ENCODE measurements at places on chromosomes 6 and 20.

DNA sequence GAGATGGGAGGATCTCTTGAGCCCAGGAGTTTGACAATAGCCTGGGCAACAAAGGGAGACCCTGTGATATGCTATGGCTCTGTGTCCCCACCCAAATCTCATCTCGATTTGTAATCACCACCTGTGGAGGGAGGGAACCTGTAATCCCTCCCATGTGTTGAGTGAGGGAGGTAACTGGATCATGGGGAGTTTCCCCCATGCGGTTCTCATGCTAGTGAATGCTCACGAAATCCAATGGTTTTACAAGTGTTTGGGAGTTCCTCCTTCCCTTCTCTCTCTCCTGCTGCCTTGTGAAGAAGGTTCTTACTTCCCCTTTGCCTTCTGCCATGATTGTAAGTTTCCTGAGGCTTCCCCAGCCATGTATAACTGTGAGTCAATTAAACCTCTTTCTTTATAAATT lies 3.4 kb downstream of the NUDT3 start:
- DNase-seq, result no peak

DNA sequence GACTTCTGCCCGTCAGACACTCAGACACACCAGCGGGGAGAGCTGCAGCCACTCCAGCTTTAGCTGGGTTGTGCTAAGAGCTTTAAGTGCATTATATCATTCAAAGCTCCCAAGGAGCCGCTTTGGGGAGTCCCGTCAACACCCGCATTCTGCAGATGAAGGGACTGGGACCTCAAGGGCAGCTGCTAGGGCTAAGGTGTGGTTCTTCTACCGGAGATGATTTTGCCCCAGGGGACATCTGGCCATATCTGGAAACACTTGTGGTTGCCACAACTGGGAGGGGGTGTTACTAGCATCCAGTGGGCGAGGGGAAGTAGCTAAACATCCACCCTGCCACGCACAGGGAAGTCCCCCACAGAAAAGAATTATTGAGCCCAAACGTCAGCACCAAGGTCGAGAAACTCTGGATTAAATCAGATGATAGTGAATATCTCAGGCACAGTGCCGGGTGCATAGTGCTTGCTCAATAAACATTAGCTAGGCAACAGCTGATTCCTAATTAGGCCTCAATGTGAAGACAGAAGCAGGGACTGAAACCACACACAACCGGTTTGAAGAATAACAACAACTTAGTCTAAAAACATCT lies 29.6 kb downstream of the PMEPA1 start:
- DNase-seq, result no peak

- peak; percentile 73 for DNase-seq
Measured at GRCh38 chr20:1965520-1966351, 28.1 kb downstream of the PDYN start.

DNA sequence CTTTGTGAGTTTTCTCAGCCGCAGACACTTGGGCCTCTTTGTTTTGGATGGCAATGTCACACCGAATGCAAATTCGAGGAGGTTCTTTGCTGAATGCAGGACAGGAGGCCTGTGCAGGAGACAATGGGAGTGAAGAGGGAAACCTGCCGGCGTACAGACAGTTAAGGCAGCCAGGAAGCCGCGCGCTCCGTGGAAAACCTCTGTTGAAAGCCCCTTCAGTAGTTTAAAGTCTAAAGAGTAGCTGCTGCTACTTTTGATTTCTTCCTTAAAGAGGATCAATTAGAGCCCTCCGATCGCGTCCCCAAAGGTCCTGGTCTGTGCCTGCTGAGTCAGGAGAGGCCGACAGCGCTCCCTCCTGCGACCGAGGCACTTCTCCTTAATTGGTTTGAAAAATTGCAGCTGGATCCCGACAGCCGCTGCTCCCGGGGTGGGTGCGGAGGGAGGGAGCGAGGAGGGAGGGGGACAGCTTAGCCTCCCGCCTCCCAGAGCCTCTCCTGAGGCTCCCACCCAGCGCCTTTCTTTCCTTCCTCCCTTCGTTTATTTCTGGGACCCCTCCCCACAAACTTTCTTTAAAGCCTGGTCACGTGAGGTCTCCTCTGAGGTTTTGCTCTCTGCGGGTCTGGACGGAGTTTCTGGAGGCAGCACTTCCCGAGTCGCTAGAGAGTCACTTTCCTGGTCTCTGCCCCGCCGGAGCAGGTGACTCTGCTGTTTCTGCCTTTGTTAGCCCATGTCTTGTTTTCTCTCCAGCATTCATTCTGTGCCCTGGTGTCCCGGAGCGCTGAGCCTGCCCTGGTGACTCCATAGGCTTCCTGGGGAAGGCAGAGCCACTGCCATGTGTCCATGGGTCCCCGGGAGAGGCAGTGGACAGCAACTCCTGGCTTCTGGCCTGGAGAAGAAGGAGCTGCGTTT lies 22.3 kb upstream of the RPP40 start:
- DNase-seq, result peak; percentile 76

- DNase-seq, result no peak
Measured at GRCh38 chr6:98547634-98548033, 286.7 kb upstream of the POU3F2 start.

DNA sequence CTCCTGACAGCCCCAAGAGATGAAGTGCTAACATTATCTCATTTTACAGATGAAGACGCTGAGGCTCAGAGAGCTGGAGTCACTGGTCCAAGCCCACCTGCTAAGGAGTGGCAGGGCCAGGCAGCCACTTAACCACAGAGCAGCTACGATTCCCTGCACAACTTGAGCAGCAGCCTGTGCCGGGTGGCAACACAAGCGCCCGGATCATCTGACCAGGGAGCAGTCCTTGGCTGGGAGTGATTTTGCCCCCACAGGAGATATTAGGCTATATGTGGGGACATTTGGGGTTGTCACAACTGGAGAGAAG lies 93.2 kb upstream of the PTPN1 start:
- no peak for DNase-seq

DNA sequence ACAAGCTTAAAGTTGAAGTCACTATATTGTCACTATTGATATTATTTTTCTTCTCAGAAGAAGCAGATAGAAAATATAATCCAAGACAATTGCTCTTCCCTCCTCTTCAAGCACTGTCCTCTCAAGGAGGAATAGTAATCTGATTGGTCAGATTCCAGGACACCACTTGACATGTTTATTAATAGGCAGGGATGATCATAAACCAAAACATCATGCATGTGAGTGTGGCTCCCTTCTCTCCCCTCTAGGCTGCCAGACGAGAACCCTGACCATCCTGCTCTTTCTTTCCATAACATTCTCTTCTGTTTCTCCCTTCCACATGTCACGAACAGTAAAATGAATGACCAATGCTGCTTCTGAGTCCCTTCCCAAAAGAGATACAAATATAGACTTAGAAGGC lies 7.5 kb downstream of the ATG5 start:
- DNase-seq, result no peak

DNA sequence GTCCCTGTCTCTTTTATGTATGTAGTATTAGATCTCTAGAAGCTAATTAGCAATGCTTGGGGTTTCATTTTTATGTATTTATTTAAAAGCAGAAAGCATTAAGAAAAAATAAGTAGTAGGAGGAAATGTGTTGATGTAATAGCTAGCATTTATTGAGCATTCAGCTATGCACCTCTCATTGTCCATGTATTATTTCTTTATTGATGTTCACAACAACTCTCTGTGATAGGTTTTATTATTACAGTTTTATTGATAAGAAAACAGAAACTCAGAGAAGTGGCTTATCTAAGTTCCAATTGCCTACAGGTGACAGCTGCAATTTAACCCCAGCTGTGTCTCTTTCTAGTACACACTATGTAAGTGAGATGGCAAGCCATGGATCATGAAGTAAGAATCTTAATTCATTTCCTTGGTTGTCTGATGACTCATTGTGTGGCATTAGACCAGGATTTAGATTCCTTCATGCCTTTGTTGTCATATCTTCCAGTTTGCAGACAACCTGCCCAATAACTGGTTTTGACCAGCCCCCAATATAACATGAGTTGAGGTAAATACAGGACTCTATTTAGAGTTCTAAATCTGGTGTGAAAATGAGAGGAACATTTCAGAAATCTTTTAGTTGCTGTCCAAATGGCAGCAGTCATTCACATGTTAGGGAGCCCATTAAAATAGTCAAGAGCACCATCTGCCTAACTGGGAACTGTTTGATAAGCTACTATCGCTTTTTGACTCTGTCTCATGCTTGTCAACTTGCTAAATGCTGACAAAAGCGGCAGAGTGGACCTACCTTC lies 170.8 kb upstream of the PHACTR1 start:
- no peak for DNase-seq

DNA sequence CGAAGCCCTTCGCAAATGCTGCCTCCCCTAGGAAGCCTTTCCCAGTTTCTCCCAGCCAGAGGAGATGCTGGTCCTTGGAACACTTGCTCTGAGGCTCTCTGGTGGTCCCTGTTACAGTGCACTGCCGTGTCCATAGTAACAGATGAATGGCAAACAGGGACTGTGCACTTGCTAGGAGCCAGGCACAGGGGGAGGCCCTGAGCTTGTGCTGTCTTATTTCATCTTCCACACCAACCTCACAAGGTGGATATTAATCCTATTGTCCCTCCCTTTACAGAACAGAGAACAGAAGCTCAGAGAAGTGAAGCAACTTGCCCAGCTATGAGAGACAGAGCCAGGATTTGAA lies 19.0 kb downstream of the SRC start:
- peak; percentile 11 for DNase-seq

- no peak for DNase-seq
Measured at GRCh38 chr6:25968769-25969168, 6.2 kb downstream of the TRIM38 start.

DNA sequence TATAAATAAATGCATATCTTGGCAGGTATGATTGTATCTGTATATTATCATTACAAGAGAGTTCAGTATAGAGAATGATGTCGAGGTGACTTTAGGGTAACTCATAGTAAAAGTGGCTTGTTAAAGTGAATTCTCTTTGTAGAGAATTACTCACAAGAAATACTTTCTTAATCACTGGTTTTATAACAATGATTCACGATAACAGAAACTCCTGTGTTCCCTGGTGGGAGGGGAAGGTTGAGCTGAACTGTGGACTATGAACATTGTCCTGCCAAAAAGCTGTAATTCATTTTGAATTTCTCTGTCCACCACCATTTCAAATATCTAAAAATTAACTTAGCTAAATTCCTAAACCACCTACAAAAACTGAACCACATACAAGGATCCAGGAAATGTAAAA lies 7.7 kb downstream of the TPMT start:
- DNase-seq, result no peak

GRCh38 chr6:52285177-52286068 lies 881 bp upstream of the MCM3 start:
- DNase-seq, result no peak

- DNase-seq, result no peak
Measured at GRCh38 chr6:137762168-137763090, 104.6 kb upstream of the TNFAIP3 start.

DNA sequence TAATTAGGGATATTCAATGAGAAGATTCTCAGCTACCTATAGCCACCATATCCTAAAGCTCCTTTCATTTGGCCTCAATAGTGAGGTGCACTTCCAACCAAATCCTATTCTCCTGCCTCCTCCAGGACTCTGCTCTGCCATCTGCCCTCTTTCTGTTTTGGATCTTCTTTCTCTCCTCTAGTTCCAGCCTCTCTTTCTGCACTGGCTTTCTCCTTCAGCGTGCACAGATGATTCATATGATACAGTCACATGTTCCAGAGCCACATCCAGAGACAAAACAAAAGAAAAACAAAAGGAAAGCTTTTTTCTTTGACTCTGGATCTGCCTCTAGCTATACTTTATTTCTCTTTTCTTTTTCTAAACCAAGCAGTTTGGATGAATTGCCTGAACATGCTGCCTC lies 531.9 kb upstream of the MAN1A1 start:
- DNase-seq, result no peak

DNA sequence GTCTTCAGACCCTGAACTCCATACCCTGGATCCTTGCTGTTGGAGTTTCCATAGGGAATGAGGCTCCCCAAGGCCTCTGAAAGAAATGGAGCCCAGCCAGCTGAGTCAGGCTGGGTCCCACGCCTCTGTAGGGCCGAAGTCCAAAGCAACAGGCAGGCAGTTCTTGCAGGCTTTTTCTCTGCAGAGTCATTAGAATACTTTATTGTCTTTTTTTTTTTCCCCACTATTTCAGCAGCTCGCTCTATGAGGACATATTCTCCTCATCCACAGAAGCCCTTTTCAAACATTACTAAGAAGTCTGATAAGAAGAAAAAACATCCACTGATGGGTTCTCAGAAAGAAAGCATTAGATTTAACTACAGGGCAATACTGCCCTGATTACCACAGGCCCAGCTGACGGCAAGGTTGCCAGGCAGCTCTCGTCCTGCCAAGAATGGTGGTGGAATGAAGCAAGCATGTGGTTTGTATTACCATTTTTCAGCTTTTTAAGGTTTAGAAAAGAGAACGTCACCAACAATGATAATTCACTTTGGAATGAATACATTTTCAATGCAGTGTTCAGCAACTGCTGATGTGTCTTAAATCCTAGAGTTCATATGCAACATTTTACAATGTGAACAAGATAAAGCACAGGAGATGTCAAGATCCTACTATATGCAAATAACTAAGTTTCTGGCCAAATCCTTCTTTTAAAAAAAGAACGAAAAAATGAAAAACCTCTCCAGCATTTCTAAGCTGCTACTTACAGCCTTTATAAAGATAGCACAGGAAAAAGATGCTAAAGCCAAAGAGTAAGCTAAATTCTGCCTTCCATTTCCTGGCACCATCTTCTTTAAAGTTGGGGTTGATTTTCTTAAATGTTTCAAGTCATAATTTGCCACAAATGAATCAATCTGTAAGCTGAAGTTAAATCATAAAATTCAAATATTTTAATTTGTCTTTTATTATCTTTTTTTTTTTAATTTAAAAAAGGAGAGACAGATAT lies 223.6 kb upstream of the CITED2 start:
- peak; percentile 88 for DNase-seq

DNA sequence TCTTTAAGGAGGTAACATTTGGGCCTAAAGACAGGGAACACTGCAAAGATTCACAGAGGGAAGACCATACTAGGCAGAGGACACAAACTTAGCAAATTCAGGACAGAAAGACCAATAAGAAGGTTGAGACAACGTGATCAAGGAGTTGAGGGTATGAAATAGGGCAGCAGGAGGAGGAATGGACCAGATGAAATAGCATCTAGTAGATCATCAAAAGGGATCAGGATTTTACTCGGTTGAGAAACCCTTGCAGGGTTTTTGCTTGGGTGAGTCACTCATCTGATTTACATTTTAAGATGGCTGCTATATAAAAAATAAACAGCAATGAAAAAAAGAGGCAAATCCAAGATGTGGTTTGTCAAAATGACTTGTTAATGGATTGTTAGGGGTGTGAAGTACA lies 4.7 kb downstream of the BCLAF1 start:
- no peak for DNase-seq

GRCh38 chr20:25271486-25272222 lies 23.8 kb downstream of the PYGB start:
- peak; percentile 3 for DNase-seq

Data from right hindlimb (tissue), 1 donor.